Right ventricle myocardium superior (tissue), 1 donor: ENCODE measurements at places on chromosomes 6 and 20. TPM values are rescaled to one million over a fixed set of nuclear protein-coding genes. Genes with fewer than 3 reads are reported as not detected.

DNA sequence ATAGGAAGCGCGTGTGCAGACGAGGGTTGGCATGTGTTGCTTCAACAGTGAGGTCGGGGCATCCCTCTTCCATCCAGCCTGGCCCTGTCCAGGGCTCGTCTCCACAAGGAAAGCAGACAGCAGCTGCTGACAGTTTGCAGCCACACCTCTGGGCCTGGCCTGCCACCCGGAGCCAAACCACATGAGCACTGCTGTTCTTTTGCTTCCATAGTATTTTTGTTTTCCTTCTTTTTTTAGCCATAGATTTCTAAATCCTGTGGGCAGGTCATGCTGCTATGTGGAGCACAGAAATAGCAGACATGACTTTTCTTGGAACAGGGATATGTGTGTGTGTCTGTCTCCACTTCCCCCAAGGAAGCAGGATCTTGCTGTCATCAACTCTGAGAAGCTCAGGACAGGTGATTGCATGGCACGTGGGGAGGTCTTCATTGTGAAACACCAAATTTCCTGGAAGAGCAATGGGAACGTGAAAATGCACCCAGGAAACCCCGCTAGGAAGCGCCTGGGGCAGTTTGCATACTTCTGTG lies 167.4 kb downstream of the DTNBP1 start:
- peak; percentile 82 for DNase-seq

PHACTR1 gene
- total RNA-seq: 114 TPM

DNA sequence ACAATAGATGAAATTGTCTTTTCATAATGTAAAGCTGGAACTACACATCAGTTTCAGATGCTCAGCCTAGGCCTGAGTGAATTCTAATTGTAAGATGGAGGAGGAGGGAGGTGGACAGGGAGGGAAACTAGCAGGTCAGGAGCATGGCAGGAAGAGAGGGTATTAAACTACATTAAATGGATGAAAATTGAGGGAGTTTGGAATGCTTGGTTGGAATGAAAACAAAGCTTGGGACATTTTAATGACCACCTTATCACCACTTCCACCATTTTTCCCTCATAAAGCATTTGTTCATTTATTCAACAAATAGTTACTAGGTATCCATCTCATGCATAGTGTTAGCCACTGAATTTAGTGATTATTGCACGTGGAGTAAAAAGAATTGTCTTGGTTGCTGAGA lies 65.0 kb downstream of the KIZ start:
- no peak for DNase-seq

GRCh38 chr6:16576451-16577368 lies 184.6 kb downstream of the ATXN1 start:
- DNase-seq: no peak

DNA sequence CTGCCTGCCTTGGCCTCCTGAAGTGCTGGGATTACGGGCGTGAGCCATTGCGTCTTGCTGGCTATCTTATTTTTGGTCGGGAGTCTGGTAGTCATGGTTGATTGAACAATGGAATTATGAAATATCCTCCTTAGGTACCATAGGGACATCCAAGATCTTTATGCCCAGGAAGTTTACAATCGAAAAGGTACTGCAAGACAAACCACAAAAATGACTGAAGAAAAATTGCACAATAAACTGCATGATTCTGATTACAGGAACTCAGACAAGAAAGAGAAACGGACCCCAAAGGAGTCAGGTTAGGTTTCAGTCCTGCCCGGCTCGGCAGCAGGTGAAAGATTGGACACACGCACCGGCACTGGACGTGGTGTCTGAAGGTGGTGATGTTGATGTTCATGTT lies 5.3 kb downstream of the SLC26A8 start:
- no peak for DNase-seq

SUMO4 gene
- total RNA-seq: 0.22 TPM

- no peak for DNase-seq
Measured at GRCh38 chr20:57179265-57179664, 87.2 kb downstream of the BMP7 start.

- DNase-seq: no peak
Measured at GRCh38 chr20:59246691-59247400, 53.6 kb upstream of the EDN3 start.

STX7 gene
- total RNA-seq: 55.1 TPM

DNA sequence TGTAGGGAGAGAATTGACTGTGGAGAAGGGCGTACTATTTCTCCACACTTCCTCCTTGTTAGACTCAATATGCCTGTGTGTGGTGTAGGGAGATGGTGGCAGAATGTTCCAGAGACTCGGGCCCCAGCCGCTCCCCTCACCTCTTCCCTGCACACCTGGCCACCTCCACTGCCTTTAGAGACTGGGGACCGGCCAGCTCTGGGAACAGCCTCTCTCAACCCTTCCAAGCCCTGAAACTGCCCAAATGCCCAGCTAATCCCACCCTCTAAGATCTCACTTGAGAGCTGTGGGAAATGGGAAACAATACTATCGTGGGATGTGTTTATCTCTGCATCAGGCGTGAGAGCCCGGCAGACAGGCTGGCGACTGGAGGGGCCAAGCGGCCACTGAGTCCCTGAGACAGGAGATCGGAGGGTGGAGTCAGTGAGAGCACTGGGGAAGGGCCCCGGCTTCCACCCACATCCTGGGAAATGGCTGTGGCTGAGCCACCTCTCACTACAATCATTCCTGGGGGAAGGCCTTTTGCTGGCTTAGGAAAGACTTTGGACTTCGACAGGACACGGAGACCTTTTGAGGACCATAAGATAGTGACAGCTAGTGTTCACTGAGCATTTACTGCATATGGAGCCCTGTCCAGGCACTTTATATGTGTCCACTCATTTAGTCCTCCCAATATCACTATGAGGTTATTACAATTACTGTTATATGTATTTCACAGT lies 31.0 kb upstream of the MRPS18A start:
- DNase-seq: no peak

DNA sequence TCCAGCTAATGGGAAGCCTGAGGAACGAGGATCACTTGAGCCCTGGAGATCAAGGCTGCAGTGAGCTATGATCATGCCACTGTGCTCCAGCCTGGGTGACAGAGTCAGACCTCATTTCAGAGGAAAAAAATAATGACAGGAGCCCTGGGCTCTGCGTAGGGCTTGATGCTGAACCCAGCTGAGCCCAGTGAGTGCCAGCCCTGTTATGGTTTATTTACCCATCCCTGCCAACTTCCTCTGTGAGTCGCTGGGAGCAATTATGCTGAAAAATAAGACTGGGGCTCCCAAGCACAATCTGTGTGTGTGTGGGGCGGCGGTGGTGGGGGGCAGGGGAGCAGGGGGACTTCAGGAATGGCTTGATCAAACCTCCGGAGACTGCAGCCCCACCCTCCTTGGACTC lies 75.9 kb upstream of the PMEPA1 start:
- DNase-seq: no peak

CFB gene
- 5.5 TPM for total RNA-seq

DNA sequence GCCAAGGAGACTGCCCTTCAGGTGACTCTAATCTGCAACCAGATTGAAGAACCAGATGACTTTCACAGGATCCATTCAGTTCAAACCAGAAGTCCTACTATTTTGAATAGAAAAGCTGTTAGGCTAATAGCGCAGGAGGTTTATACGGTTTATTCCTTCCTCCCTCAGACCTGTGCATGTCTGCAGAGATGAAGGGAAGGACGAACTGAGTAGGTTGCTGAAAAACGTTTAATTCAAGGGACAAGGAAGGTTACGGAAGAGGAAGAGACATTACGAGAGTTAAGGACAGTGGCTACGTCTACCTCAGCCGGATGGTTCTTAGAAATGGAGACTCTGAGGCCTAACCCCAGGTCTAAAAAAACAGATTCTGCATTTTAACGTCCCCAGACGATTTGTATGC lies 978 bp downstream of the AURKA start:
- no peak for DNase-seq

LAMA5 gene
- 79.6 TPM for total RNA-seq

OR2H2 gene
- not detected for total RNA-seq

DNA sequence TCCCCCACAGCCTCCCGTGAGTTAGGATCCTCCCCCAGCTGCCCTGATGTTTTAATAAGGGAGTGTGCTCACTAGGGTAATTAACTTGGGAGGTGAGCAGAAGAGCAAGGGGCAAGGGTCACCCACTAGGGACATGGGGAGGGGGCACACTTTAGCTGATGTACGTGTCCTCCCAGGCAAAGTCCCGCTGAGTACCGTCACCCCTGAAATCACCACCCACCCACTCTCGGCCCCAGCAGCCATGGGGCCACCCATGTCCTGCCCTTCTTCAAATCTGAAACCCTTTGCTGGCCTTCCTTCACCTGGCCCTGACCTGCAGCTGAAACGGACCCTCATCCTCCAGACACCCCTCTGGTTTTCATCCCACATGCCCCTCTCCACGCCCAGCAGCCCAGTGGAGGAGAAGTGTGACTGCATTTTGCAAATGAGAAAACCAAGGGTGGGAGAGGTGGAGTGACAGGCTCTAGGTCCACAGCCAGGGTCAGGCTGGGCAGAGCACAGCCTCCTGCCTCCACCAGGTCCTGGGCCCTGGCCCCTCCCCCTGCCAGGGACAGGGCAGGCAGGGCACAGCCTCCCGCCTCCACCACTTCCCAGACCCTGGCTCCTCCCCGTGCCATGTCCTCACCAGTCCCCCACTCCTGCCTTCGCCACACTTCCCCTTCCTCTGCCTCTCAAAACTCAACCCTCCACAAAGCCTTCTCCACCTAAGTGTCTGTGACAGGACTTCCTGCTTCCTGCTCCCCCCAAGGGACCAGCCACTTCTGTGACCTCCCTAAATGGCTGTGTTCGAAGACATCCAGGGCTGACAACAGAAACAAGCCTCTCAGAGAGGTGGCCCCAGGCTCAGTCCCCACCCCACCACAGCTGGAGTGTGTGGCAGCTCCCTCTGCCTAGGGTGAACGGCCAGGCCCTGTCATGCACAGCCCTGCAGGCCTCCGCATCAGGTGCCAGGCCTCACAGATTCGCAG lies 15.1 kb downstream of the ACSS1 start:
- DNase-seq: peak; percentile 82

SLC22A7 gene
- not detected for total RNA-seq

OPN5 gene
- not detected for total RNA-seq

TFAP2A gene
- 0.51 TPM for total RNA-seq

ABHD16A gene
- 27.9 TPM for total RNA-seq

DNA sequence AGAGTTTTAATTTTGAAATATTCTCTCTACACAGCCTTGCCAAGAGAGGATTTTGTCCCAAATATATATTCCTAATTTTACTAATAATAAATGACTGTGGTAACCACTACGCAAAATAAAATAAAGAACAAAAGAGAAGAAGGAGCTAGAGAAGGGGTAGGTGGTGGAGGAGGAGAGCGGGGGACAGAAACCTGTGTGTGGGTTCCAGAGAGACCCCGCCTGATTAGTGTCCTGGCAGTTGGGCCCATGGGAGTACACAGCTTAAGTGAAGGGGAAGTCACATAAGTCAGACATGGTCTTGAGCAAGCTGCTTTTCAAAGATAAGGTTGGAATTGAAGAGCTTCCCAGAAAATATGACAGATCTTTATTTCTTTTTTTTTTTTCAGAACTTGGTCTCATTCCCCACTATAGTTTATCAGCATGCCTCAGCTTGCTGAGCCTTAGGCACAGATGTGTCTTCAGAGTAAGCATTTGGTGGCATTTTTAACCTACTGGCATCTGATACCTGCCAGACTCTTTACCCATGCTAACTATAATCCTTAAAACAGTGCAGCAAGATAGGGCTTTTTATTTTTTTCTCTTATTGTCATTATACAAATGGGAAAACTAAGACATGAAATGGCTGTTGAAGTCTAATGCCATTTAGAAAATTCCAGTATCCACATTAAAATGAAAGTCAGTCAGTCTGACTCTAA lies 9.6 kb upstream of the RHAG start:
- DNase-seq: no peak

- no peak for DNase-seq
Measured at GRCh38 chr6:138382498-138383265, 5.0 kb downstream of the SMIM28 start.

TUBB1 gene
- 0.22 TPM for total RNA-seq

DNA sequence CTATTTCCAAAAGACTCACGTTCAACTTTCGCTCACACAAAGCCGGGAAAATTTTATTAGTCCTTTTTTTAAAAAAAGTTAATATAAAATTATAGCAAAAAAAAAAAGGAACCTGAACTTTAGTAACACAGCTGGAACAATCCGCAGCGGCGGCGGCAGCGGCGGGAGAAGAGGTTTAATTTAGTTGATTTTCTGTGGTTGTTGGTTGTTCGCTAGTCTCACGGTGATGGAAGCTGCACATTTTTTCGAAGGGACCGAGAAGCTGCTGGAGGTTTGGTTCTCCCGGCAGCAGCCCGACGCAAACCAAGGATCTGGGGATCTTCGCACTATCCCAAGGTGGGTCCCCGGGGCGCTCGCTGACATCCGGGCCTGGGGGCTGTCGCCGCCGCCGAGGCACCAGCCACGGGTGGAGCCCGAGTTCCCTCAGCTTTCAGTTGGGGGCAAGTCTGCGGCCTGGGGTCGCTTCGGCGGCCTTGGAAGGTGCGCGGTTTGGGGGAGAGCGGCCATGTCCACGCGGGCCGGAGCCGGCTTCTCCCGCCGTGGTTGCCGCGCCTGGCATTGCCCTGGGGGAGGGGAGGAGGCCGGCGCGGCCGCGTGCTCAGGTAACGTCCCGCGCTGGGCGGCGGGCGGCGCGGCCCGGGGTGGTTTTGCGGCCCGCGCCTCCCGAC lies 429 bp downstream of the AMD1 start:
- DNase-seq: peak; percentile 65

GRCh38 chr6:85008296-85009009 lies 244.1 kb upstream of the TBX18 start:
- no peak for DNase-seq

- DNase-seq: no peak
Measured at GRCh38 chr6:118896339-118897136, 2.6 kb downstream of the ASF1A start.

MOG gene
- total RNA-seq: 10.3 TPM

DUSP15 gene
- total RNA-seq: 2.5 TPM

DNA sequence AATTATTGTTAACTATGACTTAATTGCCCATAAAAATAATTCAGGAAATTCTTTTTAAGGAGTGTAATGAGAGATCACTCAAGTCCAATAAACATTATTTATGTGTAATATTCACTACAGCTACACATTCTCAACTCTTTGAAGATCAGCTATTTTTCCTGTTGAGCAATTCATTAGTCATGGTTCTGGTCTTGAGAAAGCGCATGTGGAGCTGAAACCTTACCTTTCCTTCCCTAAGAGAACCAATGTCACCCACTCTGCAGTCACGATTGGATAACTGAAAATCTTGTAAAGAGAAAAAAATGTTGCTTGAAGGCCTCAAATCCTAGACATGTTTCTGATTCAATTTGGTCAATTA lies 736.9 kb upstream of the MARCKS start:
- DNase-seq: no peak

- DNase-seq: peak; percentile 87
Measured at GRCh38 chr20:327186-328026, 2.1 kb downstream of the SOX12 start.

- no peak for DNase-seq
Measured at GRCh38 chr20:53926428-53927028, 143.9 kb downstream of the BCAS1 start.

RHAG gene
- total RNA-seq: 0.62 TPM

DNA sequence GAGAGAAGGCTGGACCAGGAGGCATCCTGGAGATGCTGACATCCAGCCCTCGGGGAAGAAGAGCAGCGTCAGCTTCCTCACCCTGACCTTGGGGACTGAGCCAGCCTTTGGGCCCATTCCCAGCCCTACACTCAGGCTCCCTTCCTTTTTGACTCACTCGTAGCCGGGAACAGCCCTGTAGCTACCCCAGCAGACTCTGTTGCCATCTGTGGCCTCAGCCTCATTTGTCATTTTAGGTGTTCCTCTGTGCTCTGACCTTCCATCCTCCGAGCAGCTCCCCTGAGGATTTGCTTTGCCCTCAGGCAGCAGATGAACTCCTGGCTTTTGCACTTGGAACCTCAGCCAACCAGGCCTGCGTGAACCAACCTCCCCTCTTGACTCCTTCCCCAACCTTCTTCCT lies 67.5 kb downstream of the ELOVL2 start:
- no peak for DNase-seq
